ENCODE measurements at places on chromosomes 4 and X.

DNA sequence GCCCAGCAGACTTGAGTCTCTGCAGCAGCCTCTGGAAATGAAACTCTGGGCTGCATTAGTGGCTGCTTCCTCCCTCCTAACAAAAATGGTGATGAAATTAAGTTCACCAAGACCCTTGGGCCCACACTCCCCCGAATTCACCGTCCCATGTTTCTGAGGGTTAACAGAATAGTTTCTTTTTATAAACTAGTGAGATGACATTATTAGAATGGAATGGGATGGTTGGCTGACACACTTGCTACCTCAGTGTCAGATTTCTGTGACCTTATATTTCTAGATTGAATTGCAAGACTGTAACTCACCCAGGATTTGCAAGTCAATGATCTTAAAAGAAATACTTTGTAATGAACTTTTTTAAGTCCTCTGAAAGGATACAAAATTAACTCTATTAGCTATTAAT lies 127.1 kb downstream of the SHROOM3 start:
- DNase-seq: no peak

GRCh38 chr4:5629542-5629941 lies 78.8 kb downstream of the EVC2 start:
- no peak for DNase-seq

- peak; percentile 62 for DNase-seq
Measured at GRCh38 chr4:73259571-73260090, 1.0 kb upstream of the ANKRD17 start.

DNA sequence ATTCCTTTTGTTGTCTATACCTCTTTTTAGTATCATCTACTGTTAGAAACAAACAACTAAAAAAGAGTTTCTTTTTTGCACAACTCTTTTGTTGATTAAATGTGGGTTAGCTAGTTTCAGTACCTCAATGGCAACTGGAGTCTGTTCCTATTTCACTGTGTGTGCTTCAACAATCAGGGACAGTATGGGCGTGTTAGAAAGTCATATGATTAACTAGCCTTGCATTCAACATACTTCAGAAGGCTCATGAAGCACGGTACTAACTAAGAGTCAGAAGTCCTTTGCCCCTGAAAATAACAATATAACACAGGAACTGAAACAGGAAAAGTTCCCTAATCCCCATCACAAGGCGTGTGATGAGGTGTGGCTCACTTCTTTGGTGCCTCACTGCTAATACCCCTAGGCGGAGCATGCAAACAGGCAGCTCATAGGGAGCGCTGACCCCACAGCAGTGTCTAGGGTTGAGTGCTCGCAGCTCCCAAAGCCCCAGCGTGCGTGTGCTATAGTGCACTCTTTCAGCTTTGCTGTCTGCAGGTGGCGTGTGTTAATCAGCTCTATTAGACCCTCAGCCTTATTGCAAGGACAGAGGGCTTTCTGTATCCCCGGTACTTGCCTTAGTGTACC lies 203.1 kb upstream of the NDST3 start:
- no peak for DNase-seq

DNA sequence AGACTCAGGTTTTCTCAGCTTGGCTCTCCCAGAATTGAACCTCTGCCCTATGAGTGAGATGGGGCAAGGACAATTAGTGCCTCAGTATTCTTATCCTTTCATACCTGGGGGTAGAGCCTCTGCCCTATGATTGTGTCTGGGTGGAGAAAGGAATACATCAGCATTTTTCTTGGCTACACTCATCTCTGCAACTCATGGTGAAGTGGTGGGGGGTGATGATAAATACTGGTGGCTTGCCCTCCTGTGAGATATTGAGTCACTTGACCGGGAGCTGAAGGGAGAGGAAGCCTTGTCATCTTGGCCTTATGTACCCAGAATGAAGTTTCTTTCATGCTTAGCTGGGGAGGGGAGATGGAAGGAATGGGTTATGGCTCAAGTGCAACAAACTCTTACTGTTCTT lies 71.3 kb upstream of the ENOX2 start:
- no peak for DNase-seq

DNA sequence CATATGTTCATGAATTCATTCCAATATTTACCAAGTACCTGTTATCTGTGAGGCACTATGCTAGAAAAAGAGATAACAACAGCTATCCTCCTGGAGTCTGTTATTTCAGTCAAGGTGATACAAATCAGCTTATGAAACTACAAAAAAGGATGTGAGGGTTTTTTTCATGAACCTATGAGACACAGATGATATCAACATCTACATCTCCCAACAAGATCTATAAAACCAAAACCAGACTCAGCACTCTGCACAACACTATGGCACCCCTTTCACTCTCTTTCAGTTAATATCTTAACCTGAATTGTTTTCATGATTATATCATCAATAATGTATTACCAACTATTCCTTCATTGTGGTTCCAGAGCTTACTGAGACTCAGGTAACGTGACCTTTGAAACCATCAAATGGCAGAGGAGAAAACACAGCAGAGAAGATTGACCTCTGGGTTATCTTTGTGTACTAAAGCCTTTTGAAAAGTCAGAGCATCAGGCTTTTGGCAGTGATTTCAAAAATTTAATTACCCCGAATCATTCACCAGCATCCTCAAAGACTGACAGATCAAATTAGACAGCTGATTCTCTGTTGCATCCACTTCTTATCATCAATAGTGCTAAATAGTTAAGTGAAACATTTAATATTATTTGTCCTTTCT lies 244.6 kb upstream of the FTHL17 start:
- no peak for DNase-seq

DNA sequence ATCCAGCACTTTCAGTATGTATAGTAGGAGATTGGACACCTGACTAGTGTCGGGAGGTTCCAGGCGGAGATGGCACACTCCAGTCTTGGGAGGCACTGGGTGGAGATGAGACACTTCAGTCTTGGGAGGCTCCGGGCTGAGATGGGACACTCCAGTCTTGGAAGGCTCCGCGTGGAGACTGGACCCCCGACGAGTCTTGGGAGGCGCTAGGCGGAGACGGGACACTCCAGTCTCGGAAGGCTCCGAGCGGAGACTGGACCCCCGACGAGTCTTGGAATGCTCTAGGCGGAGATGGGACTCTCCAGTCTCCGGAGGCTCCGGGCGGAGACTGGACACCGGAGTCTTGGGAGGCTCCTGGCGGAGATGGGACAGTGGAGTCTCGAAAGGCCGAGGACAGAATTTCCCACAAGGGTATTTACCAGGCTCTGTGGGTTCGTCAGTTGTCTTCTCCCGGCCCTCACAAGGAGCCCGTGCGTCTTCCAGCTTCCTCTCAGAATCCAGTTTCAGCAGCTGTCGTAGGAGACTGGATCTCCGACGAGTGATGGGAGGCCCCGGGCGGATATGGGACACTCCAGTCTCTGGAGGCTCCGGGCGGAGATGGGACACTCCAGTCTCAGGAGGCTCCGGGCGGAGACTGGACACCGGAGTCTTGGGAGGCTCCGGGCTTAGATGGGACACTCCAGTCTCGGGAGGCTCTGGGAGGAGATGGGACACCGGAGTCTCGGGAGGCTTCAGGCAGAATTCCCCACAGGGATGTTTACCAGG lies 952 bp downstream of the FAM47A start:
- DNase-seq: no peak

GRCh38 chrX:139720136-139720535 lies 12.2 kb upstream of the MCF2 start:
- DNase-seq: no peak

DNA sequence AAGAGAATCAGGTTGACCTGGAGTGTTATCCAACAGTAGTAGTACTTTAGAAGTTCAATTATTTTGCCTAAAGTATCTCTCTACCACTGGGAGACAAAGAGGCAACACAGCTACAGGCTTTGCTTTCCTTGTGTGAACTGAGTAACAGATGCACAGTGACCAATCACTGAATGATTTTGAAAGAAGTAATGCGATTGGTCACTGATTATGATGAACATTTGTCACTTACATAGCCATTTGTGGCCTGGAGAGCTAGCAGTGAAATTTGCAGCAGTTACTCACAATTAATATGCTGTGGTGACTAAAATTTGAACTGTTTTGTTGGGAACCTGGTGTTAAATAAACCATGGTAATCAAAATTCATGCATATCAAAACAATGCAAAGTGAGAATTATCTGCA lies 508.7 kb upstream of the DIPK2B start:
- DNase-seq: no peak

DNA sequence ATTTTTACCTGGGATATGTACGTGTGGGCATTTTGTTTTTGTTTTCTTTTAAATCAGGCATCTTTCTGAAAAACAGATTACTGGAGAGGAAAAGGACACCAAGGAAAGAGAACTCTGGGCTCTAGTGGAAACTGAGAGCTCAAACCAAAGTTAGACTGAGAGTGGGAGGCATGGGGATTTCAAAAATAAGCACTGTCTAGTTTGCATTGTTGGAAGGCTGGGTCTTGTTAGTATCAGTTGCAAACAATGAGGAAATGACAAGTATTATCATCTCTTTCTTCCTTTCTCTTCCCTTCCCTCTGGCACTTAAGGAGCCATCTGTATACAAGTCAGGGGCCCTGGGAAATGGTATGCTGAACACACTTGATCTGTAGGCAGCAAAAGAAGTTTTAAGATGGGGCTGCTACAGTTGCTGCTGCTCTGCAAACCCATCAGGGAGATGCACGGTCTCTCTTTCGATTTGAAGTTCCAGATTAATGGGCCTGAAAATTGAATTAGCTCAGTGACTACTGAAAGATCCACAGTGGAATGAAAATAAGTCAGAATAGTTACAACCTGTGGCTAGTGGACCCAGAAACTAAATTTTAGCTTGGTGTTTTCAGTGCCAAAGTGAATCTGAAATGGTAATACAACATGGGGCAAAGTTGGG lies 48.0 kb upstream of the GRXCR1 start:
- DNase-seq: no peak

DNA sequence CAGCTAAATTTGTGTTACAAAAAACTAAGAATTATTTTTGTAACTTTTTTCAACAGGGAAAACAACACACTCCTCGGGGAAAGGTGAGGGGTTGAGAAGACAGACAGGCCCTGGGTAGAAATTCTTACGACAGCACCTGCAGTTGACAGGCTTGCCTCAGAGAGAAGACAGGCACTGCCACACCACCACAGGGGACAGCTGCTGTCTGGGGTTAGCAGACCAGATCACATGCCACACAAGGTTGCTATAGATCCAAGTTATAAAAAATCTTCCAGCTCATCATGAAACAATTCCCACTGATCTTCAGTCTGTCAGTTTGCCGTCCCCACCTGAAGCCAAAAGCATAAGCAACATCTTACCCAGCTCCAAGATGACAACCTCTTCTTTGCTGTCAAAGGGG lies 143.2 kb upstream of the ZCCHC13 start:
- DNase-seq: no peak

- peak; percentile 51 for DNase-seq
Measured at GRCh38 chr4:140252742-140253555, 99.0 kb upstream of the MAML3 start.

GRCh38 chr4:124432500-124432899 lies 280.0 kb downstream of the ANKRD50 start:
- DNase-seq: no peak

DNA sequence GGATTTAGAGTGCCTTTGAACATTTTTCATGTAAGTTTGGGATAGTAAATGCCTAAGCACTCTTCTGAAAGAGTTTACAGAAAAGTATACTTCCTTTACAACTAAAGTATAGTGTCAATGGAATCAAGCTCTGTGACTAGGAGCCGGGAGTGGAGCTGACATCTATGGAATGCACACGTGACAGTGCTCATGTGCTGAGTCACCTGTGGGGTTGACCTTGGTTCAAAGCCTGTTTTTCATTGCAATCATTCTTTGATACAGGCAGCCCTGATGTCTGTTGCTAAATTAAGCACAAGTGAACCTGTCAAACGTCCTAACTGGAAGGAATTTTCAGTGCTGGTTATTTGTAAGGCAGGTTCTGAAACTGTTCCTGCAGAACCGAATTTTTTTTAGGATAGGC lies 82.5 kb downstream of the GPAT3 start:
- no peak for DNase-seq

- DNase-seq: no peak
Measured at GRCh38 chrX:2463973-2464676, 36.7 kb downstream of the DHRSX start.

- peak; percentile 53 for DNase-seq
Measured at GRCh38 chr4:82430964-82431745, 765 bp downstream of the ENOPH1 start.

GRCh38 chrX:117511379-117511778 lies 605.2 kb downstream of the KLHL13 start:
- no peak for DNase-seq

DNA sequence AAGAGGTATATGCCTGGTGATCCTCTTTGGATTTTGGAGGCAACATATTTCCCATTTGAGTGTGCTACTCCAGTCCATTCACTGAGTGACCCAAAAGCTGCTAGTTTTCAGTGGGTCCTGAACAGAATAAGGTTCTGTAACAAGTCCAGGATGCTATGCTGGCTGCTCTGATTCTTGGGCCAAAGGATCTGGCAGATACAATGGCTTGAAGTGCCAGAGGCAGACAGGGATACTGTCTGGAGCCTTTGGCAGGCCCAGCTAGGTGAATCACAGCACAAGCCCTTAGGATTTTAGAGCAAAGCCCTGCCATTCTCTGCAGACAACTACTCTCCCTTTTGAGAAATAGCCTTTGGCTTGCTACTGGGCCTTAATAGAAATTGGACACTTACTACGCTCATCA lies 40.6 kb downstream of the DCHS2 start:
- DNase-seq: no peak

- DNase-seq: no peak
Measured at GRCh38 chrX:45758738-45759397, 558.2 kb upstream of the DIPK2B start.

DNA sequence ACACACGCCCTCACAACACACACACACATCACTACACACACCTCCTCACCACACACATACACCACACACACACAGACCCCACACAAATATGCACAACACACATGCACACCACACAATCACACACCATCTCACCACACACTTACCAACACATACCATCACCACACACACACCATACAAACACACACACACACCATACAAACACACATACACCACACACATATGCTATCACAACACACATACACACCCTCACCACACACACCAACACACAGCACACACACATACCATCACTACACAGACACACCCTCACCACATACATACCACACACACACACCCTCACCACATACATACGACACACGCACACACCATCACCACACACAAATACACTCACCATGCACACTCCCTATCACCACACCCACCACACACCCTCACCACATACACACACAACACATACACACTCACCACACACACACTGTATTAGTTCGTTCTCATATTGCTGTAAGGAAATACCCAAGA lies 107.0 kb downstream of the DCTD start:
- no peak for DNase-seq

GRCh38 chr4:121070696-121071639 lies 1.4 kb downstream of the NDNF start:
- DNase-seq: no peak

DNA sequence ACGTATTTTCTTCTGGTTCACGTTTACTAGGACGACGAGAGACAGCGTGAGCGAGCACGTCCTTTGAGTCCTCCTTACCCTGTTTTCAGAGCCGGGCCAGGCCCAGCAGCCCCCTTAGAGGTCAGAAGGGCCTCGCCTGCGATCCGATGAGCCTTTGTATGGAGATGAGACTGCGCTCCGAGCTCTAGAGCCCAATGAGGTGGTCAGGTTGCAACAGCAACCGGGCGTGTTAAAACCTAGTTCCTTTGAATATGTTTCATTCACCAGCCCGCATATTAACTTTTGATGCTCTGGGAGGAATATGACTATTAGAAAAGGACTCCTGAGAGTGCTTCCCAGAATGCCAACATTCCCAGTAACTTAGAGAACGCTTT lies 55.6 kb upstream of the TADA2B start:
- DNase-seq: no peak

- no peak for DNase-seq
Measured at GRCh38 chr4:142696334-142697122, 149.6 kb downstream of the INPP4B start.
